ENCODE measurements at places on chromosomes 4 and X. TPM values are rescaled to one million over a fixed set of nuclear protein-coding genes. Genes with fewer than 3 reads are reported as not detected.

Gene GLRA3
- not detected for total RNA-seq

Gene ZNF674
- total RNA-seq, result 1.9 TPM

Gene CCDC149
- 1.4 TPM for total RNA-seq

Gene TEX13C
- total RNA-seq, result not detected

Gene SPIN4
- total RNA-seq, result 2.3 TPM

Gene COX7B2
- not detected for total RNA-seq

Gene SLC38A5
- 0.10 TPM for total RNA-seq

Gene HEPH
- total RNA-seq, result not detected

Gene CORIN
- total RNA-seq, result not detected

Gene AR
- 3.8 TPM for total RNA-seq

Gene PAGE2B
- not detected for total RNA-seq

Gene LRPAP1
- total RNA-seq, result 139 TPM

Gene ANXA10
- total RNA-seq, result 3.4 TPM
